Activated CD8-positive, alpha-beta memory T cell treated with anti-CD3 and anti-CD28 coated beads, Interleukin-2, amount 50 U/mL, for 4 hours (primary cell): ENCODE measurements at places on chromosomes 6 and 20.
A peak's percentile ranks its signal among the peaks of the same experiment; 100 is the strongest.

GRCh38 chr6:149128489-149129145 is 188.9 kb upstream of the TAB2 start:
- peak; percentile 32 for DNase-seq

DNA sequence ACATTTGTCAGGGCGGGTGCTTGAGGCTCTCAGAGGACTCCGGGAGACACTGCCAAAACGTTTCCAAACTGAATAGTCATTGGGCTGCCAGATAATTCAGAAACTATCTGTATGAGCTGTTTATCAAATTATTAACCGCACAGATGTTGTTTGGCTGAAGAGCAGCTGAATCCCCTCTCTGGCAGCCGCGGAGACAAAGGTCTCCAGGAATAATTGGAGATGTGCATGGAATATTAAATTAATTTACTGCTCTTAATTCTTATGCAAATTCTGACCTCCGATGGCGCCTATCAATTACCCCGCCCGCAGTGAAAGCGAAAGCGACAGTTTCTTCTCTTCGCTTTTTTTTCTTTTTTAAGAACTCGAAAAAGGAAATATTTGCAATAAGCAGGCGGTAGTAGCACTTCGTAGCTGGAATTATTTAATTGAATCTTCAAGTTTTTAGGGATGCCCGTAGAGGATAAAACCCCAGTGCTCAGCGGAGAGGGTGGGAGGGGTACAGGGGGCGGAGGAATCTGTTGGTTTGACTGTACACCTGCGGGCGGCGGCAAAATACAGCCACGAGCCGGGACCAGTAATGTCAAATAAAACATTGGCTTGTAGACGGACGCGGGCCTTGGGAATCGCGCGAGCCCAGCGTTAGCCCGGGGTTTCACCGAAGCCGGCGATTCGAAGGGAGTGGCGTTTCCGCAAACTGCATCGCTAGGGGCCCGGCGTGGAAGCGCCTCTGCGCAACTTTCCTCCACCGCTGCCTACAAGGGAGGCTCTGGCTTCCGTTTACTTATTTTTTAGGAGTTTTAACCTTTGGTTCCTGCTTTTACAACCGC is 6.2 kb downstream of the LINC00237 start:
- DNase-seq, result peak; percentile 37

DNA sequence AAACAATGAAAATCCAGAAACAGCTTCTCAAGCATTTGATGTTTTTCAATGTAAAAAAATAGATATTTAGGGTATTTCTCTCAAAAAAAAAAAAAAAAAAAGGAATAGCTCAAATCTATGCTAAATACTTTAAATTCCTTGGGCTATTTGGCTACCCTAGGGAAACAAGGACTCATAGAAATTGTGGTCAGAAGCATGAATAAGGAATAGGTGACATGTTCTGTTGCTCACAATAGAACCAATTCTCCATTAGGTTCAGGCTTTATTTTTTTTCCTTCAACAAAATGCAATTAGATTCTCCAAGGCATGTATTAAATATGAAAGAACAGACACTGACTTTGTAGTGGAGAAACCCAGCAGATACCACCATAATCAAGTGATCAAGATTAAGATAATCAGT is 904.3 kb upstream of the FLRT3 start:
- no peak for DNase-seq

GRCh38 chr6:47587493-47587892 is 109.9 kb downstream of the CD2AP start:
- DNase-seq, result no peak

- DNase-seq, result no peak
Measured at GRCh38 chr6:43911354-43912115, 141.5 kb downstream of the VEGFA start.

DNA sequence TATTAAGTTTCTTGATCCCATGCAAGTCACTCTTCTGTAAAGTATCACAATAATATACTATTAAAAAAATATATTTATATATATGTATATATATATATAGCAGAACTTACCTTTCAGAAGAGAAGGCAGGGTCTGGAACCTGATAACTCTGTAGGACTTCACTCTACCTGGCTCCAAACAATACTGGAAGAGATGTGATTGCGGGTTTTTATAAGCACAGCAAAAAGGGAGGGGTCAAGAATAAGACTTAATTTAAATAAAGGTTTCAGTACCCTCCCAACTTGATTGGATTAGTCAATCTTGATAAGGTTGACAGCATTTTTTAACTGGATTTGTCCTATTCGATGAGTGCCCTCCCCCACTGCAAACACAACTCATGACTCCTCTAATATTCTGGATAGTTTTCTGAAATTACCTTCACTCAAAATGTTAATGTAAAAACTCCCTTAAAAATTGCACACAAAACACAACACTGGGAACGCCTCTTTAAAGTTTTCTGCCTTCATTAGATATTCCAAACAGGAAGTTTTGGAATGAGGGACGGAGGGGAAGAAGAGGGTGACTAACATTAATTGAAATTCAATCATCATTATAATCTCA is 4.0 kb upstream of the ZNF217 start:
- no peak for DNase-seq

- DNase-seq, result no peak
Measured at GRCh38 chr20:20184149-20184548, 131.8 kb downstream of the CFAP61 start.

- no peak for DNase-seq
Measured at GRCh38 chr6:110548110-110548847, 71.9 kb upstream of the SLC22A16 start.

GRCh38 chr20:3171391-3172125 is 1.8 kb downstream of the LZTS3 start:
- DNase-seq, result no peak

DNA sequence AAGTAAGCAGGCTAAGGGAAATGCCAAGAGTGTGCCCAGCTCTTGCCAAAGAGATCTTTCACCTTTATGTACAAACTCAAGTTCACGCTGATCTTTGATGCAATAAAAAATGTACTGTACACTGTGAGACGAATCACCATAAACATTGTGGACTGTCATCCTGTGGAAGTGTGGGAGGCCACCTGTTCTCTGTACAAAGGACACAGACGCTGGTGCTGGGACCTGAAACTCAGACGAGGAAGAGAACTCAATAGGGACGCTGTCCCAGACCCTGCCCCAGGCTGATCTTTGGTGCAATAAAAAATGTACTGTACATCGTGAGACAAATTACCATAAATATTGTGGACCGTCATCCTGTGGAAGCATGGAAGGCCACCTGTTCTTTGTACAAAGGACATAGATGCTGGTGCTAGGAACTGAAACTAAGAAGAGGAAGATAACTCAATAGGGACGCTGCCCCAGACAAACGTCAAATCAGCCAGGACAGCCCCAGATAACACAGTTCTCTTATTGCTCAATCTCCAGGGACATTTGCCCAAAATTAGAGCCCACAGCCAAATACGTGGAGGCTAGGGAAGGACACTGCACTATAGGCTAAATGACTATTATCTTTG is 312.7 kb upstream of the SGK1 start:
- no peak for DNase-seq

DNA sequence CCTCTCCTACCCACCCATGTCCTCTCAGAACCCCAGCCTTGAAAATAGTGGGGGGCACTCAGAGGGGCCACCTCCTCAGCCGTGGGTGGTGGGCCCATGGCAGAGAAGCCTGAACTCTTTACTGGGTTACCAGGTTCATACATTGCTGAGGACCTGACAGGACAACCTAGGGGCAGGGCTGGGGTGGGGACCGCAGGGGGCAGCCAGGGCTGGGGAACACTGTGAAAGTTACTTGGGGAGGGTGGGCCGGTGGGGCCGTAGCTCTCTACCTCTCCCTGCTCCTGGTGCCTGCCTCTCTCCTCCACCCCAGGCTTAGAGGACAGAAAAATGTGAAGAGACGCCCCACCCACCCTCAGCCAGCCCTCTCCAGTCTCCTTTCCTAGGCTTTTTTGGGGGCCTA is 15.4 kb downstream of the MDFI start:
- no peak for DNase-seq
